Natural killer cell (primary cell): ENCODE measurements at places on chromosomes 6 and 20. TPM values are rescaled to one million over a fixed set of nuclear protein-coding genes. Genes with fewer than 3 reads are reported as not detected.

- H3K4me3 ChIP-seq, result no peak overlapping the region
- DNase-seq, result no peak
- no peaks in the 10 kb centered on the region for H3K4me1 ChIP-seq
- no peak overlapping the region for H3K27ac ChIP-seq
- H3K27me3 ChIP-seq, result no peaks in the 10 kb centered on the region
Observed at GRCh38 chr6:154621686-154622085, 111.2 kb upstream of the CNKSR3 start.

Gene SLC4A11
- 0.68 TPM for total RNA-seq

Gene WFDC10B
- total RNA-seq, result not detected

Gene TAGAP
- 178 TPM for total RNA-seq

- no peaks in the 10 kb centered on the region for H3K36me3 ChIP-seq
- H3K27me3 ChIP-seq, result no peaks in the 10 kb centered on the region
- DNase-seq, result no peak
- no peak overlapping the region for H3K4me3 ChIP-seq
Observed at GRCh38 chr6:69362209-69362608, 434.6 kb downstream of the LMBRD1 start.

Gene KIAA1586
- total RNA-seq, result 11.2 TPM

Gene SLC35F1
- total RNA-seq, result not detected

Gene HCK
- total RNA-seq, result 6.3 TPM

GRCh38 chr6:138544501-138544900 lies 45.2 kb upstream of the NHSL1 start:
- H3K27me3 ChIP-seq, result no peaks in the 10 kb centered on the region
- no peaks in the 10 kb centered on the region for H3K4me1 ChIP-seq
- no peaks in the 10 kb centered on the region for H3K36me3 ChIP-seq
- H3K4me3 ChIP-seq, result no peak overlapping the region
- no peak overlapping the region for H3K27ac ChIP-seq
- no peak for DNase-seq

GRCh38 chr6:34143884-34144580 lies 1.9 kb downstream of the GRM4 start:
- H3K27me3 ChIP-seq, result peaks cover 40% of the 10 kb centered on the region
- H3K36me3 ChIP-seq, result no peaks in the 10 kb centered on the region
- peaks cover 29% of the 10 kb centered on the region for H3K4me1 ChIP-seq

GRCh38 chr6:46476301-46476700 lies 14.9 kb downstream of the RCAN2 start:
- no peaks in the 10 kb centered on the region for H3K4me1 ChIP-seq
- DNase-seq, result no peak

Gene GUCA1A
- total RNA-seq, result not detected

Gene OR2H2
- total RNA-seq, result not detected

Gene LY6G5B
- 39.9 TPM for total RNA-seq

DNA sequence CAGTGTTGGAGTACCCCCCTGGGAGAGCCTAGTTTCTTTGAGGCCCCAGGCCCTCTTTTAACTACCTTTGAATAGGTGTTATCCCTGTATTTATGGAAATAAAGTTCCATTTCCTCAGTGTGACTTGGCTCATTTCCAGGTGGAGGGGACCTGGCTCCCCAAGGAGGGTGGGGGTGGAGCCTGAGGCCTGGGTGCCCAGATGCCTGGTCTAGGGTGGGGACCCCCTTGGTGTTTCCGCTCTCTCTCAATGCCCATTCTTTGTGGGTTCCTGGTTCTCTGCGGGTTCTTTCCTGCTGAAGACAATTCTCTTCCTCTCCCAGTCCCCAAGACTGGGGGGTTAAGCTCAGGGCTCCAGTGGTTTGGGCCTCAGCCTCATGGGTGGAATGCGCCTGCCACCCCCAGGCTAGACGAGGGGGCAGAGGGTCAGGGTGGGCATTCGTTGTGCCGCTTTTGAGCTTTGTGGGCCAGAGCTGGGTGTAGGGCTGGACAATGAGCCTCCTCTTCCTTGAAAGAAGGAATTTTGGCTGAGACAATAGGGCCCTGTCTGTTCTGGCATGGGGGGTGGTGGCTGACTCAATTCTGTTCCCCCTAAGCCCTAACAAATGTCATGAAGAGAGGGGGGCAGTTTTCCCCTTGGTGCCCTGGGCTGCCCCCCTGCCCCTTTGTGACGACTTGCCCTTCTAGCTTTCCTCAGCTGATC lies 686 bp upstream of the EGFL8 start:
- no peak overlapping the region for H3K4me3 ChIP-seq
- DNase-seq, result no peak
- no peaks in the 10 kb centered on the region for H3K27me3 ChIP-seq

DNA sequence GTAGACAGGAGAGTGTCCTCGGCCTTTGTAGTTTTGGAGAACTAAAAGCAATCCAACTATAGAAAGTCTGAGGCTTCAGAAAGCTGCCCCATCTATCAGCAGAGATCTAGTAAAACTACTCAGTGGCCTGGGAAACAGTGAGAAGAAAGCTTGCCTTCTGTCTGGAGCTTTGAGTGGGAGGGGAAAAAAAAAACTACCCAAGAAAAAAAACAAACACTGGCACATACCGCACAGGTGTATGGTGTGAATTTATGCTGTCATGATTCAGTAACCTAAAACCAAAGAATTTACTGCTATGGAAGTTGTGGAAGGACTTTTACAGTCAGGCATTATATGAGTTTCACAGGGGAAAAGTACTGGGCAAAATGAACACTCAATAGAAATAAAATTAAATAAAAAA lies 280.5 kb downstream of the ADGRB3 start:
- no peaks in the 10 kb centered on the region for H3K27me3 ChIP-seq
- no peaks in the 10 kb centered on the region for H3K4me1 ChIP-seq
- no peaks in the 10 kb centered on the region for H3K36me3 ChIP-seq
- DNase-seq, result no peak
- H3K27ac ChIP-seq, result no peak overlapping the region
